SHP77 treated with DMSO at 0.1 percent for 48 hours (cell line): ENCODE measurements at places on chromosomes 12 and 14.

DNA sequence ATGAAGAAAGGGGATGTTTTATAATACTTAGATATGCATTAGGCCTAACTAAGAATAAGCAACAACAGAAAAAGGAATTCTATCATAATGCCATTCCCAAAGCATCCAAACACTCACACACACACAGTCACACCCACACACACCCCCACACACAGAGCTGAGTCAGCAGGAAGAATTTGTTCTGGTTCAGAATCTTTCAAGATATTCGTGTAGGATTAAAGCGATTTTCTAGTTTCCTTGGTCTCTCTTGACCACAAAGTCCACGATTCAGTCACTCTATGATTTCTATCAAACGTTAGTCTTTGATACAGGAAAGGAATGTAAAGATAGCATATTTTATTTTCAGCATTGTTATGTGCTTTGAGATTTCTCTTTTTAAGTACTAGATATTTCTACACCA is 382.6 kb upstream of the DCN start:
- no peak for DNase-seq

DNA sequence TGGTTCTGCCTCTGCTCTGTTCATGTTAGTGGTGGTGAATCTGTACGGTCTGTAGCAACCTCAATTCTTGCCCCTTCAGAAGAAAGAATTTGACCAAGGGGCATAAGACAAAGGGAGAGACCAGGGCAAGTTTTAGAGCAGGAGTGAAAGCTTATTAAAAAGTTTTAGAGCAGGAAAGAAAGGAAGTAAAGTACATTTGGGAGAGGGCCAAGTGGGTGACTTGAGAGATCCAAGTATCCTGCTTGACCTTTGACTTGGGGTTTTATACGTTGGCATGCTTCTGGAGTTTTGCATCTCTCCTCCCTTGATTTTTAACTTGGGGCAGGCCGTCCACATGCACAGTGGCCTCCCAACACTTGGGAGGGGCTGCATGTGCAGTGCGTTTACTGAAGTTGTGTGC is 225.0 kb downstream of the CRADD start:
- DNase-seq, result no peak

GRCh38 chr12:54465857-54466523 is 7.4 kb downstream of the GTSF1 start:
- DNase-seq, result no peak

DNA sequence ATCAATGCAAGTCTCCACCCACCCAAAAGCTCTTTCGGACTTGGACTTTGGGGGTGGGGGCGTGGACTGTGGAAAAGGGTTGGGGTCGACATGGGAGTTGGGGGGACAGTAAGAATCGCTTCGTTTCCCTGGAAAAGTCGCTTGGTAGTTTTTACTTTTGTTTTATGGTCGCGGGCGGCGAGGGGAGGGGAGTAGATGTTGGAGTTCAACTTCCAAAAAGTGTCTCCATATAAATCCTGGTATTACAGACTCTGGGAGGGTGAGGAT is 568 bp upstream of the BCL11B start:
- DNase-seq, result no peak

GRCh38 chr14:31690056-31690455 is 128.9 kb downstream of the NUBPL start:
- DNase-seq, result no peak

GRCh38 chr14:103318750-103319419 is 15.2 kb upstream of the EIF5 start:
- DNase-seq, result no peak

GRCh38 chr14:64245491-64245890 is 48.7 kb downstream of the ESR2 start:
- no peak for DNase-seq

DNA sequence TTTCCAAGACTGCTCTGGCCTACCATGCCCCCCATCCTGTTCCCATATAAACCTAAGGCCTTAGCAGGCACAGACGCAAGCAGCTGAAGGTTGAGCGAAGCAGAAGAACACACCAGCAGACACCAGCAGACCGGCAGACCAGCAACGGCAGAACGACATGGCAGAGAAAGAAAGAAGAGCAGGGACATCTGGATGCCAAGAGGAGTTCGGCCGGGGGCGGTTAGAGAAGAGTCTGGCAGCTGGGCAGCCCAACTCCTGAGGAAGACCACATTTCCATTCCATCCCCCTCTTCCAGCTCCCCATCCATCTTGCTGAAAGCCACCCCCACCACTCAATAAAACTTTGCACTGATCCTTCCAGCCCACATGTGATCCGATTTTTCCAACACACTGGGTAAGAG is 5.2 kb upstream of the ST8SIA1 start:
- no peak for DNase-seq

DNA sequence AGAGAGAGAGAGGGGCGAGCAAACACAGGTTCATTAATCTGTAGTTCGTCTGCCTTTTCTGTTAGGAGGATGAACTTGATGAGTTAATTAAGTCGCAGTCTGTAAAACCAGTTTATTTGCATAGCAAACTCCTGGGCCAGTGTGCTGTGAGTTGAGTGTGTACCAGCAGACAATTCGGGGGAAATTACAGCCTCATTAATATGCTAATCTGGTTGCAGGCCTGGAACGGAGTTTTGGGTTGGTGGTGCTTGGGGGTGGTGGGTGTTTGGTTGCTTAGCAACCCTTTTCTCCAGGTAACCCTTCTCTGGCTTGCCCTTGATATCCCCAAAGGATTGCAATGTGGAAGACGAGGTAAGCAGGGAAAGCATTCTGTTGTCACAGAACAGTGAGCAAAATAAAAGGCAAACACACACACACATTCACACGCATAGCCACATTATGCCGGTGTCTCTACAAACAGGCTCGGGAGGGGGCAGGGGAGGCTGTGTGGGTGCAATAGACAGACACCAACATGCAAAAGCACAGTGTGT is 29.2 kb upstream of the LHX5 start:
- no peak for DNase-seq

GRCh38 chr12:111816065-111816615 is 25.9 kb upstream of the MAPKAPK5 start:
- DNase-seq, result no peak

GRCh38 chr12:50568338-50569091 is 63.7 kb downstream of the DIP2B start:
- DNase-seq, result no peak

- peak; percentile 7 for DNase-seq
Observed at GRCh38 chr14:50741567-50741966, 73.5 kb upstream of the SAV1 start.
